K562 (cell line): ENCODE measurements at places on chromosomes 2 and 18. TPM values are rescaled to one million over a fixed set of nuclear protein-coding genes. Genes with fewer than 3 reads are reported as not detected.

GRCh38 chr2:158473719-158474392, 17.1 kb downstream of the PKP4 start:
- DNase-seq, result no peak

PARD3B gene
- 2.7 and 3.0 TPM in 2 replicates for total RNA-seq

DNA sequence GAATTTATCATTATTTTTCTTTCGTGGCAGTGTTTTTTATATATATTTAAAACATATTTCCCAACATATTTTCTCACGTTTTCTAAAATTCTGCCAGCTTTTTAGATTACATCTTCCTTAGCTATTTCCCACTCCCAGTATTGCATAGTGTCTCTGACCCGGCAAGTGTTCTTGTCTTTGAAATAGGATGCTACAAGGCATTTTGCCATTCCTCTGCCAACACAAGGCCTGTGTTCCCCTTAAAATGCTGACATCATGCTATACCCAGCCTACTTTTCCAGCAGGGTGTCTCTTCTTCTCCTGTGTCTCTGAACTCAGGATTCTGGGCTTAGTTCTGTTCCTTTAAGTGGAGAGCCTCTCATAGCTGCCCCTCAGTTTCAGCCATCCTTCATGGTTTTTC, 115.2 kb downstream of the DIS3L2 start:
- no peak for DNase-seq

DNA sequence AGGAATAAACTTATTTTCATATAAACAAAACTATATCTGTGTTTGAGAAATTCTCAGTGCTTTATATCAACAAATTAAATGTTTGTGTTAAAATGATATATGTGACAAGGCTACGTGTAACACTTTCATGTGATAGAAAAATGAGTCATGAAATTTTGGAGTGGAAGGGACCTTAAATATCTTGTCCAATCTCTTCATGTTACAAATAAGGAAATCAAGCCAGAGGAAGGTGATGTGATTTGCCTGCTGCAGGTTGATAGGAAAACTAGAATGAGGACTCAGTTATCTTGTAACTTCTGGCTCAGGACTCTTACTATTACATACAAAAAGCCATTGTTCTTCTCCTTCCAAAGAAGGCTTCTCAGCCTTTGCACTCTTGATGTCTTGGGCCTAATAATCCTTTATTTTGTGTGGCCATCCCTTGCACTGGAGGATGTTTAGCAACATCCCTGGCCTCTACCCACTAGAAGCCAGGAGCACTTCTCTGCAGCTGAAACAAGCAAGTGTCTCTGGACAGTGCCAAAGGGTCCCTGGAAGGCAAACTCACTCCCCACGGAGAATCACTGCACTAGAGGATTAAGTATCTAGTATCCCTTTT, 43.0 kb upstream of the NARS1 start:
- DNase-seq, result no peak

GRCh38 chr2:44912660-44913059, 28.8 kb upstream of the SIX3 start:
- DNase-seq, result no peak

GRCh38 chr18:61833387-61833786, 59.4 kb downstream of the RNF152 start:
- DNase-seq, result no peak

DNA sequence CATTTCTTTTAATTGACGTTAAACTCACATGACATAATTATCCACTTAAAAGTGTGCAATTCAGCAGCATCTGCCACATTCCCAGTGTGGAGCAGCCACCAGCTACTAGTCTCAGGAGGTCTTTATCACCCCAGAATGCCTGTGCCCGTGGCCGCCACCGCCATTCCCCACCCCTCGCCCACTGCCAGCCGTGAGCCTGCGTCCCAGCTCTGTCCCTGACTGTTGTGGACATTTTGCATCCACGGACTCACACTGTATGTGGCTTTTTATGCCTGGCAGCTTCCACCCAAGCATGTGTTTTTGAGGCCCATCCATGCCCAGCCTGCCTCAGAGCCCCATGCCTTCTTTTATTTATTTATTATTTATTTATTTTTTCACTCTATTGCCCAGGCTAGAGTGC, 9.2 kb downstream of the BOK start:
- DNase-seq, result no peak

DNA sequence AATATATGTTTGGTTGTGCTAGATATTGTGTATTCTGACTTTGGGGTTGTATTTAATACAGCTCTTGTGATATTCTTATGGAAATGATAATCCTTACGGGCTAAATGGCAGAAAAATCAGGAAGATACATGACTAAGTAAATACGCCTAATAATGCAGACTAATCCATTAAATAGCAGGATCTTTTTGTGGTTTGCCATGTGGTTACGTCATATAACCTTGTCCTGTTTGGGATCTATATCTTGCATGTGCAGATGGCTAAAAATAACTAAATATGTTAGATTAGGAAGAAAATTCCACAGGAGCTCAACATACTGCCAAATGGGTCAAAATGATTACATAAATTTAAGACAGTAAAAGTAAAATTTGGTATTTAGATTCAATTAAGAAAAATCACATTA, 83.0 kb downstream of the NEB start:
- DNase-seq, result no peak

GRCh38 chr2:197614532-197614931, 60.9 kb downstream of the RFTN2 start:
- no peak for DNase-seq

GRCh38 chr2:189830510-189830909, 46.3 kb downstream of the PMS1 start:
- DNase-seq, result no peak

DNA sequence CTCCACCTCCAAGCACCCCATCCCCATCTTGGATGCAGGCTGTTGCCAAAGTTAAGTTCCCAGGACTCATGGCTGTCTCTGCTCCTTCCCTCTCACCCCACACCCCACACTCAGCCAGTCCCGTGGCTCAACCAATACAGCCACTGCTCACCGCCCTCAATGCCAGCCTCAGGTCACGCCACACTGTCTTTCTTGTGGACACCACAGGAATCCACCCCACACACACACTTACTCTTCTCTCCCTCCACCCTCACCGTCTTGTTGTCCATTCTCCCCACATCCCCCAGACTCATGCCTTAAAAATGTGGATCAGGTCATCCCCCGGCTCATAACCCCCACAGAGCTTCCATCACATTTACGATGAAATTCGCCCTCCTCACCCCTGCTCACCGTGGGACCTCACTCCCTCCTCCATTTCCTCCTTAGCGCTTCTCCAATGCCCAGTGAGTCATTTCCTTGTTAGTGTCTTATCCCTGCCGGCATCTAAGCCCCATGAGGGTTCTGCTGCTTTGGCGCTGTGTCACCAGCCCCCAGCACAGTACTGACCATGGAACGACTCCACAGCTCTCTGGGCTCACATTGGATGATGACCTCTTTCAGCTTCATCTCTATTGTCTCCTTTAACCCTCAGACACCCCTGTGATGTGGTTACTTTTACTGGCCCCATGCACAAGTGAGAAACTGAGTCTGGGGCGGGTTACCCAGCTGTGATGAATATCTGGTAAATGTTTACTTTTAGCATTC, 13.8 kb downstream of the MLPH start:
- DNase-seq, result peak; percentile 12

DNA sequence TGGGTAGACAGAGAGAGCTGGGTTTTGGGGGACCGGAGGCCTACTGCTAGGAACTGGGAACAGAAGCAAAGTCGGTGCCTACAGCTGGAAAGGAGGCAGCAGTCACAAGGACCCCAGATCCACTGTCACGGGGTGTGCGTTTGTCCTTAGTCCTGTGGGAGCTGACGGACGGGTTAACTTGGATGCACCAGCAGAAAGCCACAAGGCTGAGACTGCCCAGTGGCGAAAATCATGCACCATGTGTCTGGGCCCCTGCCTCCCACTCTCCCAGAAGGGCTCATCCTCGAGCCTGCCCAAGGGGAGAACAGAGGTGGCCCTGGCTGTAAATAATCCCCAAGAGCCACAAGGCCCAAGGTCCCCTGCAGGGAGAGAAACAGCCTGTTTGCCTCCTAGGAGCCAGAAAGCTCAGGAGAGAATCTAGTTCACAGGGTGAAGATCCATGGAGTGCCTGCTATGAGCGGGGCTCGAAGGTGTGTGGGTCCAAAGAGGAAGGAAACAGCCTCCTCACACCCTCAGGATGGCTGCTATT, 11.7 kb upstream of the RALB start:
- DNase-seq, result no peak

- DNase-seq, result no peak
Measured at GRCh38 chr2:7022492-7023385, 105.5 kb downstream of the RNF144A start.

RNF103 gene
- total RNA-seq, result 5.7 and 6.8 TPM in 2 replicates

GRCh38 chr2:209321076-209321475, 102.8 kb upstream of the MAP2 start:
- DNase-seq, result no peak
